NCI-H345 (cell line): ENCODE measurements at places on chromosomes 1 and 21.

DNA sequence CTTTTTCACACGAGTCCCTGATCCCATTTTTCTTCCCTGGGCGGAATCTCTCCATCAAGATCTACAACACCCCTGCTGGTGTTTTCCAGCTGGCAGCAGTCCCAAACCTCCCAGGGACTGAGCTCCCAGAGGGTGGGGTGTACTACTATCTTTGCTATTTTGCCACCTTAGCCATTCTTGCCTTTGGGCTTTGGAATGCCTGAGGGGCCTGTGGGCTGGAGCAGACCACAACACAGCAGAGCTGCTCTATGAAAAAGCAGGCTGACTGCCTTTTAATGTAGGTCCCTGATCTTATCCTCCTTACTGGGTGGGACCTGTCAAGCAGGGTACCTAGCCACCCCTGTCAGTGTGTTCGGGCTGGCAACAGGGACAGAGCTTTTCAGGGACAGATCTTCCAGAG is 91.9 kb downstream of the KCNT2 start:
- DNase-seq = no peak

- DNase-seq = no peak
These were observed 96.8 kb upstream of the BCAR3 start for GRCh38 chr1:93778457-93778856.

DNA sequence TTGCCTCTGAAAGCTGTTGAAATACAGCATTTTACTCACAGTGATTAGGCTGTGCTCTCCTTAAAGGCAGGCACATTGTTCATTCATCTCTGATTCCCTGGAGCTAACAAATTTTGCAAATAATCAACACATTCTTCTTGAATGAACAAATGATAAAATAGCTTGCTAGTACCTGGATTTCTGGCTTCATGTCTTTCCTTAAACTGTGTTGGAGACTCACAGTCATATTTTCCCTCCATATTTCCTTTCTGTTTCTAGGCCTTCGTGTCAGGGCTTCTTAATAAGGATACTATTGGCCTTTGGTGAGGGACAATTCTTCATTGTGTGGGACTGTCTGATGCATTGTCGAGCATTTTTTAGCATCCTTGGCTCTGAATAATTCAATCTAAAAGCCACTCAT is 9.7 kb downstream of the HSD11B1 start:
- no peak for DNase-seq

DNA sequence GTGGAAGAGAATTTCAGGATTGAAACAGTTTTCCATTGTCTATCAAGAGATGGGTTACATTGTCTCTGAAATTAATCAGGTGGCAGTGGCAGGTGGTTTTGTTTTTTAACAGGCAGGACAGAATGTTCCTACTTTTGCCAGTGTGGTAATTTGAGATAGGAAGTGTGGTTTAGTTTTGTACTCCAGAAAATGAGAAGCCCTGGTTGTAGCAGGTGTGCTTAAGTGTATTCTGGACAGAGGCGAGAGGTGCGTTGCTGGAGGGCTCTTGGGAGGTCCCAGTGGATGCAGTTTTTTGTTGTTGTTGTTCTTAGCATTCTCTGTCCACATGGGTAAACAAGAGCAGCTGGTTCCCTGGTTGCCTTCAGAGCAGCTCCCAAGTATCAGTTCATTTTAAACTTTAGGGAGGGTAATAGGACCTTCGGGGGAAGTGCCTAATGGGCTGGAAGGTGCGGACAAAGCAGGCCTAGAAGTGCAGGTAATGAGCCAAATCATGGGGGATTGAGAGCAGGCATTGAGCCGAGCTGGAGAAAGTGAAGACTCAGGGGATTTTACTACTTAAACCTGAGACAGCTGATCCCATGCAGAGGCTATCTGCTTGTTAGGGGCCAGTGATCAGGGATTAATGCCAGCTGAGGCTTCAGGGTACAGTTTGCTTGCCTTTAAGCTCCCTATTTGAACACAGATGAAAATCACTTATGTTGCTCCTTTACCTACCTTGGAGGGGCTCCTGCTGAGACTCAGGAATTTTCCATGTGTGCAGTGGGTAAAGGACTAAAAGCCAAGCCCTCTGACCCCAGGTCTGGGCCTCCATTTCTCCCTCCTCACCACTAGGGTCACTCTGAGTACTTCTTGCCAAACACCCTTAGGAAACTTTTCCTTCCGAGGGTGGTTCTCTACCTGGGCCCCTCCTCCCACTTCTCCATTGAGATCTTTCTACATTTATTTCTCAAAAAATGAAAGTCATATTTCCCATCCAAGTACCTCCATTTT is 6.1 kb downstream of the PFKFB2 start:
- peak; percentile 86 for DNase-seq

- no peak for DNase-seq
These were observed 124.0 kb downstream of the DMRTB1 start for GRCh38 chr1:53583021-53583867.

- DNase-seq = no peak
These were observed 304.8 kb downstream of the BRINP3 start for GRCh38 chr1:190172651-190173430.

DNA sequence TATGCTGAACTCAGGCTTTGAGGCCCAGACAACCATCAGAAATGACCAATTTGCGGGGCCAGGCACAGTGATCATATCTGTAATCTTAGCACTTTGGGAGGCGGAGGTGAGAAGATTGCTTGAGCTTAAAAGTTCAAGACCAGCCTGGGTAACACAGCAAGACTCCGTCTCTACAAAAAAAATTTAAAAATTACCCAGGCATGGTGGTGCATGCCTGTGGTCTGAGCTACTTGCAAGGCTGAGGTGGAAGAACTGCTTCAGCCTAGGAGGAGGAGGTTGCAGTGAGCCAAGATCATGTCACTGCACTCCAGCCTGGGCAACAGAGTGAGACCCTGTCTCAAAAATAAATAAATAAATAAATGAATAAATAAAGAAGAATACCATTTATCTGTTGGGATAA is 156.5 kb downstream of the EIF4G3 start:
- DNase-seq = no peak

DNA sequence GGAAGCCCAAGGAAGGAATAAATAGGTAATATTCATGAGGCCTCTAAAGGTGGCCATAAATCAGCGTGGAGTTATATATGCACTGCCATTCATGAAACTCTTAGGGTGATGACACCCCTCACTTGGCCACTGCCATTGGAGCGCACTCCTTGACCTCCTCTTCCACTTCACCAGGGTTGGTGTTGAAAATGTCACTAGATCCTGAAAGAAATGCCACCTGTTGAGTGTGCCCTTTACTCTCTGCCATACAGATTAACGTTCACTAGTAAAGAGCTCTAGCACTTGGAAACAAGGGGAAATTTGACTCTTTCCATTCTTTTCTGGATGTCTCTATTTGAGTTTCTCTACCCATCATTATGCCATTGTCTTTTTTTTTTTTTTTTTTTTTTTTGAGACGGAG is 83.5 kb upstream of the GREM2 start:
- no peak for DNase-seq

GRCh38 chr1:23169727-23170335 is 1.2 kb upstream of the LUZP1 start:
- no peak for DNase-seq

DNA sequence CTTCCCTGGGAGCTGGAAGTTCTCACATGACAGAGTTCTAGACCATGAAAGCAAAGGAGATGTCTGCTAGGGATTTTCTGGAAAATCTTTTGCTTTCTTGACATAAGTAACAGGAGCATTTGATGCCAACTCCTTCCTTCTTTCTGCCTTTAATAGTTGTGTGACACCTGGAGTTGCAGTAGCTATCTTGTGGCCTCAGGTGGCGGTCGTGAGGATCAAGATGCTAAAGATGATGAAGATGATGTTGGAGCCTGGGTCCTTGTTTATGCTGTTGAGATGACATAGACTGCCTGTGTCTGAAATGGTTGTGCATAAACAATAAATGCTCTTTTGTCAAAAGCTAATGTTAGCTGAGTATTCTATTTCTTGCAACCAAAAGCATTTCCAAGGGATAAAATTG is 32.7 kb upstream of the KIRREL1 start:
- no peak for DNase-seq

GRCh38 chr21:41873005-41873404 is 6.1 kb downstream of the PRDM15 start:
- DNase-seq = no peak

- no peak for DNase-seq
These were observed 43.5 kb downstream of the ALPL start for GRCh38 chr1:21552715-21553114.

GRCh38 chr1:65449214-65449823 is 28.9 kb downstream of the LEPR start:
- no peak for DNase-seq

DNA sequence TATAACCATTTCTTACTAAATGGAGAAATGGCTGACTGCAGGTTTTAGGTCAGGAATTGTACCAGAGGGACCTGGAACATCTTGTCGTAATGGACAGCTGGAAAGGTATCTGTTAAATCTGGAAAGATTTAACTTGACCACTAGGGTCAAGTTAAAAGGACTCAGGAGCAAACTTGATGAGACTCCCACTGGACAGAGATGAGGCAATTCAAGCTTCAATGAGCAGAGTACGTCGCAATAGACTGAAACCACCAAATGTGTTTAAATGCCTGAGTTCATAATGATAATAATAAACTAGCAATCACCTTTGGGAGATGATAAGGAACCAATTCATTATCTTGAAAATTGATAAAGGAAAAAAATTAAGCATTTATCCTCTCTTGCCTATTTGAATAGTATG is 8.7 kb downstream of the IFNLR1 start:
- no peak for DNase-seq

GRCh38 chr1:106768077-106768476 is 288.4 kb upstream of the PRMT6 start:
- no peak for DNase-seq

- DNase-seq = peak; percentile 85
These were observed 184.7 kb downstream of the ETS2 start for GRCh38 chr21:38990424-38990794.

- DNase-seq = no peak
These were observed 69.4 kb upstream of the SAMSN1 start for GRCh38 chr21:14615359-14615974.

DNA sequence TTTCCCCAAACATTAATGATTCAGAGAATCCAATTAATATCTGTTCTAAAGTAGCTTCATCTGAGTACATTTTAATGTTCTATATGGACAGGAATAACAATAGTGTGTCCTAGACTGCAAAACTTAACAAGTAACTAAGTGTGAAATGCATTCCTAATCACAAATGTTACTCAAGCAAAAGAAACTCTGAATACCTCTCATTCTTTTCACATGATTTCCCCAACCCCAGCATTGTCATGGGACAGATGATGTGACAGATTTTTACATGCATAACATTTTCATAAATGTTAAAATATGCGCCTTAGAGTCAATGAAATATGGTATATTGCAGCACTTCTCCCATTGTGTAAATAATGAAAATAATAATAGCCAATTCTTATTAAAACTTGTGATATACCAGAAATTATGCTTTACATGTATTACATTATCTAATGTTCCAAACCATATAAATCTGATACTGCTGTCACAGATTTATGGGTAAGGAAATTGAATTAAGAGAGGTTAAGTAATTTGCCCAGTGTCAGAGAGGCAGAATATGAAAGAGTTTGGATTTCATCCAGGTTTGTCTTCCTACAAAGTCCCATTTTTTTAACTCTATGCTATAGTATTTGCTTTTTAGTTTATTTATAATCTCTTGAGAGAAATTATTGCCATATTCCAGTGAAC is 269.4 kb downstream of the LRRC7 start:
- no peak for DNase-seq

GRCh38 chr1:228295201-228295600 is 87.4 kb downstream of the OBSCN start:
- DNase-seq = no peak

- no peak for DNase-seq
These were observed 11.5 kb downstream of the OSCP1 start for GRCh38 chr1:36438715-36439114.

GRCh38 chr1:220797553-220797952 is 10.8 kb downstream of the MTARC1 start:
- DNase-seq = no peak

DNA sequence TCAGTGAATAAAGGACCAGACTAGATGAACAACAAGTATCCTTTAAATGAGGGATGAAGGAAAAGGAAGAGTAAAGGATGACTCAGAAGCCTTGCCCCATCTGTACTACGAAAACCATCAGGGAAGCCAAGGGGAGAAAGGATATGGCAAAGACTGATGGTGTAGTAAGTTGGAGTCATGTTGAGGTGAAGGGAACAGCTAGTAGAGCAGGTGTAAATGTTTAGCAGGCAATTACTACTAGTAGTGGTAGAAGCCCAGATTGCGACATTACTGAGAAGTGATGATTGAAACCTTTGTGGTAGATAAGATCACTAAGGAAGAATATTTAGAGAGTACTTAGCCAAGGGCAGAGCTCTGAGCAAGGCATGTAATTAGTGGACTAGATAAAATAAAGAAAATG is 84.0 kb downstream of the PHTF1 start:
- no peak for DNase-seq

DNA sequence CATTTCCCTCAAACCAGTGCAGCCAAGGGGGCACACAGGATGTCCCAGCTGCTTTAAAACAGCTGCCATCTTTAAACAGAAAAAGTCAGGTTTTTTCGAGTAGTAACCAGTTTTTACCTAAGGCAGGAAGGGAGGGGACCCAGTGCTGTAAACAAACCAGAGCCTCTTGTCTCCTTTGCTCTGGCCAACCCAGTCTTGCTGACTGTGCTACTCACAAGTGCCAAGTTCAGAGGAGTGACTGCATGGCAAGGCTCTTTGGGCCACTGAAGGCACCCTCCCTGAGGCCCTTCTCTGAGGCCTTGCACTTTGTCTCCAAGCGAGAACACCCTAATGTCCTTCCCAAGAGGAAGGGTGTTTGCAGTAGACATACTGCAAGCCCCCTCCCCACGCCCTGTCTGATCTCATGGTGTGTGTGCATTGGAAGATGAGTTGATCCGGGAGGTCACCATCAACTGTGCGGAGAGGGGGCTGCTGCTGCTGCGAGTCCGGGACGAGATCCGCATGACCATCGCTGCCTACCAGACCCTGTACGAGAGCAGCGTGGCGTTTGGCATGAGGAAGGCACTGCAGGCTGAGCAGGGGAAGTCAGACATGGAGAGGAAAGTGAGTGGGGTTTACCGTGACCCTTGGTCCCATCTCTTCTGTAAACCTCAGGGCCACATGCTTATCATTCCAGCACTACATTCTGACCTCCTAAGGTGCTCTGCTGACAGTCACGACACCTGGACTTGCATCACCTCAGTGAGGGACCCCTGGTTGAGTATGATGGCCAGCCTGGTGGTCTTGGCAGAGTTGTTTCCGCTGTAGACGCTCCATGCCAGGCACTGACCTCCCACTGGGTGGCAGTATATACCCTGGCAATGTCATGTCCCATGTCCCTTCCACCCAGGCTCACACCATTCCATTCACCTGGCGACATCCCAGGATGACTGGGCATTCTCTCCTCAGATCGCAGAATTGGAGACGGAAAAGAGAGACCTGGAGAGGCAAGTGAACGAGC is 4.7 kb downstream of the DNALI1 start:
- no peak for DNase-seq

DNA sequence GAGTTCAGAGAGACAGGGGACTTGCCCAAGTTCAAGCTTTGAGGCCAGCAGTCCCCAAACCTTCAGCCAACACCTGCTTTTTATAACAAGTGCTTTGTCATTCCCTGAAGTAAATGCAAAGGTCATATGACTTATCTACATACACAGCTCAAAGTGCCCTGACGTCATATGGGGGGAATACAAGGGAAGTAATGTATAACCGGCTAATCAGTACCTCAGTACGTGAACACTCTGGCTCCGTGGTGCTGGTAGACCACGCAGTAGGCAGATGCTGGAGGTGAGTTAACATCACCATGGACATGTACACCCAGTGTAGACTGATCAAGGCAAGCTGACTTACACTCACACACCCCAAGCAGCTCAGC is 60.0 kb downstream of the BACE2 start:
- DNase-seq = no peak

GRCh38 chr1:246790364-246790763 is 66.2 kb downstream of the SCCPDH start:
- DNase-seq = no peak
